ENCODE measurements at places on chromosomes 6 and 20. TPM values are rescaled to one million over a fixed set of nuclear protein-coding genes. Genes with fewer than 3 reads are reported as not detected.
A peak's percentile ranks its signal among the peaks of the same experiment; 100 is the strongest.

The TMEM30A gene
- total RNA-seq, result 32.3 TPM

GRCh38 chr20:20450521-20450920 lies 82.6 kb downstream of the INSM1 start:
- DNase-seq, result no peak

GRCh38 chr6:14634072-14634471 lies 516.5 kb downstream of the CD83 start:
- no peak for DNase-seq

DNA sequence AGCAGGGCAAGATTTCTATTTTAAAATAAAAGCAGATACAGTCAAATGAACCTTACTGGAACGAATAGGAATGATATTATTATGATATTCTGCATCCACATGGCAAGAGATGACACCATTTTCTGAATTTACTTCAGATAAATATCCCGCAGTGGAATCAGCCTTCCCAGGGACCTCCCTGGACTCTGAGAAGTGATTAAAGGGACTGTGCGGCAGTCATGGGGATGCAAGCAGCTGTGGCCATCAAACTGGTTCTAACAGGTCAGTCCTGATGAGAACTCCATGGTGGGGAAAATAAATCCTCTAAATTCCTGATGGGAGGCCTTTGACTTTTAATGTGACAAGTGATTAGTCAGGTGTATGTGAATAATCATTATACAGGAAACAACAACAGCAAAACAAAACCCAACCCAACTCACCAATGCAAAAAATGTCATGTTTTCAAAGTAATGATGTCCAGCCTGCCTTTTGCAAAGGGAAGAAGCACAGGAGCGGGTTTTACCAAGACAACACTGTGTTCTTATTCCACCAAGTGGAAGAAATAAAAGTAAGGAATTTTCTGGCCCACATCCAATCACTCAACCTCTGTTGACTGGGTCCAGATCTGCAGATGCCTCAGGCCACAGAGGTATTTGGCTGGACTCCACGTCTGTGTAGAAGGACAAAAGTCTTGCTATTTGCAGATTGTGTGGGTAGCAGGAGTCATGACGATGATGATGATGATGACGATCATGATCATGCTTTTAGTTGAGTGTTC lies 61.9 kb upstream of the CITED2 start:
- DNase-seq, result peak; percentile 11

DNA sequence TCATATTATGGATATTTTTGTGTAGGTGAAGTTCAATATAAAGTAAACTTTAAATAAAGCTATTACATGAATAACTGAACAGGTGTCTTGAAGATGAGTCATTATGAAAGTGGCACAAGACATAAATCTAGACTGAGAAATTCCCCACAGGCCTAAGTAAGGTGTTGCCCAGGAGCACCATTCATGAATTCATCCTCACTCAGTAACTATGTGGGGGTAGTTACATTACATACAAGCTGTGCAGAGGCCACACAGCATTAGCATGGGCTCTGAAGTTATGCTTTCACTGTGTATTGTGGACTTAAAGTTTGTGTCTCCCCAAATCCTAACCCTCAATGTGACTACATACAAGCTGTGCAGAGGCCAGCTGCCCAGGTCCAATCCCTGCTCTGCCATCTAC lies 65.9 kb downstream of the BCAS1 start:
- DNase-seq, result no peak

GRCh38 chr6:163731215-163732013 lies 316.9 kb downstream of the QKI start:
- no peak for DNase-seq
